ENCODE measurements at places on chromosomes 11 and 22.

DNA sequence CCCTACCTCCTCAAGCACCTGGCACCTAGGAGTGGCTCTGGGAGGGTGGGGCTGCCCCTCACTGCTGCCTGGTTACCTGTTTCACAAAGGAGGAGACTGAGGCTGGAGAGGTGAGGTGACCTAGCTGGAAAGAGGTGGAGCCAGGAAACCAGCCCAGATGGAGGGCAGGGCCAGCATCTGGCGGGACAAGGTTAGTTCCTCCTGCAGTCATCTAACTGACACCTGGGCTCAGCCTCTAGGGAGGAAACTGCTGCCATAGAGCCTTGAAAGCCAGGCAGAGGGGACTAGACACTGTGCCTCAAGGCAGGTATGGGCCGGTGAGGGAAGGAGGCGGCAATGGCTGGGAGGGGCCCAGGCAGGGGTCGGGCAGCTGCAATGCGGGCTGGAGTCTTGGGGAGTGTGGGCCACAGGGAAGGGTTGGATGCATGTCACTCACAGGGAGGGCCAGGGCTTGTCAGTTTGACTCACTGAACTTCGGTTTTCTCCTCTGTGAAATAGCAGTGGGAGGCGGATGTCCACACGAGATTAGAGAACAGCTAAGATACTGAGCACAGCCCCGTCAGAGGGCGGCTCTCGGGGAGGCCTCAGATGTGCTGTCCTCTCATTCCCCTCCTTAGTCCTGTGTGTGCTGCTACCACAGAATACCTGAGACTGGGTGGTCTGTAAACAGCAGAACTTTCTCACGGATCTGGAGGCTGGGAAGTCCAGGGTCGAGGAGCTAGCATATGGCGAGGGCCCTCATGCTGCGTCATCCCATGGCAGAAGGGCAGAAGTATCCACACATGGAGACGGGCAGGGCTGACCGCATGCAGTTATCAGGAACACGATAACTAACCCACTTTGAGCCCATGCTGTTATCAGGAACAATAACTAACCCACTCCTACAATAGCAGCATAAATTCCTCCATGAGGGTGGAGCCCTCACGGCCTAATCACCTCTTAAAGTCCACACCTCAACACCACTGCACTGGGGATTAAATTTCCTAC is 16.1 kb downstream of the MGAT3 start:
- DNase-seq, result no peak

DNA sequence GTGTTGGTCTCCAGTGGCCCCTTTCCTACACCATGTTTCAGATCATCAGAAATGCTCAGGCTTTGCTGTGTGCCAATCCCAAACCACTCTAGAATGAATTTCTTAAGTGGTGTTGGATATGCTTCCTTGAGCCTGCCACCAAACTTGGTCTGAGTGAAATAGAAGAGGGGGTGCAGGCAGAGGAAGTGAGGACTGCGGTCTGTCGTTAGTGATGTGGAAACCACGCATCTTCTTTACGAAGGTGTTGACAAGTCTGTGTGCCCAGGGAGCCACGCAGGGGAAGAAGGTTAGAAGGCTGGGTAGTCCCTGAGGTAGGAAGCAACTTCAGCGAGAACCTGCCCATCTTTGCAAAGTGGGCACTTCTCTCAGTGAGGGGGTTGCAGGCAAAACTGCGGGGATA is 187.4 kb upstream of the NAV2 start:
- DNase-seq, result no peak

GRCh38 chr11:115623021-115623451 is 118.8 kb upstream of the CADM1 start:
- DNase-seq, result no peak

- DNase-seq, result no peak
Measured at GRCh38 chr11:65058419-65059054, at the start of gene NAALADL1. TSS of gene NAALADL1 (minus strand) at chr11:65058553. CDS start at chr11:65058521, 32 bp downstream.

DNA sequence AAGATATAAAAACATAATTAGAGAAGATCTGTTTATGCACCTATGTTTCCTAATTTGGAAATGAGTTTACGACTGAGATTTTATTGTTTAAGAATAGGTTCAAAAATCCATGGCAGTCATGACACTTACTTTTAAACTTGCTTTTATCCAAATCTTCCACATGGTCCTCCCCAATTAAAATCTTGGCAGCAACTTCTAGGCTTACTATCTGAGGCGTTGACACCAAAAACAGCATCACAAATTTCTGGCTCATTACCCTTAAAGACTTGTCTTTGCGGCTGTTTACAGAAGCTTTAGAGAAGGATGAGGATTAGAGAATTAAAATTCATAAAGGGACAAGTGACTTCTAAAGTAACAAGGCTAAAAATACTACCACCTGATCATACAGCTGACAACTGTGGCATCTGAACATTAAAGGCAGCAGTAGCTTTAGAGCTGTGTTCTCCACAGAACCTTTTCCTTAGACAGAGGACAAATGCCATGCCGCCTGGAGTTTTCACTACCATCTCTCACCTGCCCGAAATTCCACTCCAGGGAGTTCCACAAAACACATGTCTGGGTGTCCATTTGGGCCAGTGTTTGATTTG is 6.4 kb downstream of the E2F8 start:
- DNase-seq, result no peak

DNA sequence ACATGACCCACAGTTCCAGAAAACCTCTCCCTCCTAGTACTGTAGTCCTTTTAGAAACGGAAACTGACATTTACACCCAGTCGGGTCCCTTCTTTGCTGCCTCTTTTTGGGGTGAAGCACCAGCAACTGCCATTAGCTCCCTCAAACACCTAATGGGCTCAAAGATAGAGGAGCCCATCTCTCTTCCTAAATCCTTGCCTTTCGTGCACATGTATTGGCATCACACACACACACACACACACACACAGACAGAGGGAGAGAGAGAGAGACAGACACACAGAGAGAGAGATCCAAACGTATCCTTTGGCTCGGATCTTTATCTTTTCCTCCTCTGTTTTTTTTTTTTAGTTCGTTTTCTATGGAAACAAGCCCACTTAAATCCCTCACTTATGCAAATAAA is 716 bp downstream of the GRM5 start:
- DNase-seq, result no peak

- DNase-seq, result no peak
Measured at GRCh38 chr11:1108246-1108900, 33.7 kb downstream of the MUC2 start.
